ENCODE measurements at places on chromosomes 5 and 9.

DNA sequence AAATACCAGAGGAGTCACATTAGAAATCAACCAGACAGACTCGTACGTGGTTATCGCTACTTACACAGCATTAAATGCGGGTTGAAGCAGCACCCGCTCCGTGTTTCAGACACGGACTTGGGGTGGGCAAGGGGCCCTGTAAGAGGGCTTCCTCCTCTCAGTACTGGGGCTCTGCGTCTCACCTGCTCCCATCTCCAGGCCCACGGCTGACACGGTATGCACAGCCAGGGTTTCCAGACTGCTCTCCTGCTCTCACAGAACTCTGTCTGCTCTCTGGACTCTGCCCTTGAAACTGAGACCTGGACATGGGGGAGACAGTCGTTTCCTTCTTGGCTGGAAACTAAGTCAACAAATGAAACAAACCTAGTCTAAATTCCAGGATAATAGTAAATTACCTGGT lies 24.7 kb upstream of the RASGEF1C start:
- DNase-seq: no peak

DNA sequence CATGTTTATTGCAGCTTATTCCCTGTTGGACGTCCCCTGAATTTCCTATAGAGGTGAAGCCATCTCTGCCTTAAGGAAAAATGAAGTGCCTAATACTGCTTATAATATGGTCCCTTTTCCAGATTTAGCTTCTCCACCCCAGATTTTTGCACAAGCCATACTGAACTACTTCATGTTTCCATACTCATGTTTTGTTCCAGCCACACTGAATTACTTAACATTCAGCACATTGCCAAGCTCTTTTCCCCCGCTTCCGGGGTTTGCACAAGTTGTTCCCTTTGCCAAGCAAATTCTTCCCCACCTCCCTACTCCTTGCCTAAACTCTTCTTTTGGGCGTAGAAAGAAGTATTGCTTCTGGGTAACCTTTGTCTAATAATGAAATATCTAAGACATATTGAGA lies 1.7 kb upstream of the CNTRL start:
- DNase-seq: no peak

GRCh38 chr5:160903551-160903950 lies 51.5 kb upstream of the ATP10B start:
- no peak for DNase-seq

DNA sequence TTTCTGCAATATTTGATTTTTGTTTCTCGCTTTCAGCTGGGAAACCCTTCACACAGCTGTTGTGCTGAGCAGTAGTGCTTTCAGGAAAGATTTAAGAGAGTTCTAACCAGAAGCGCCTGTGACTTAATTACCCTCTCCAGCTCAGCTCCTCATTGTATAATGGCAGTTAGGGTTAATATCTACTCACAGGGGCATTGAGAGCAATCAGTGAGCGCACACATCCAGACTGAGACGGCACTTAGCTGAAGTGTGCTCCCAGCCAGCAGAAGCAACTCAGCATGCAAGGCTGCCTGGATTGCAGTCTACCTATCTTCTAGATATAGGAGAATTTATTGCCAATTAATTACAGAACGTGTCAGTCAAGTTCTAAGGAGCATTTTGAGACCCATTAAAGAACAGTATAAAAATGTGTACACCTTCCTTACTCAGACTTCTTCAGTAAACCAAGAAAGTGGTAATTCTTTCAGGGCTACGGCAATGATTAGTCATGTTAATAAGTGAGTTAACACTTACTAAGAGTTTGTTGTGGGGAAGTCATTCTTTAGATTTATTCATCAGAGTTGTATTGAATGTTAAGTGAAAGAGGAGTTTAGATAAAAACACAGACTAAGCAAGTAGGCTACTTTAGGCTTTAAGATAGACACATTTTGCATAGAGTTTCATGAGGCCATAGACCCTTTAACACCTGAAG lies 111.7 kb upstream of the PCAT7 start:
- no peak for DNase-seq

DNA sequence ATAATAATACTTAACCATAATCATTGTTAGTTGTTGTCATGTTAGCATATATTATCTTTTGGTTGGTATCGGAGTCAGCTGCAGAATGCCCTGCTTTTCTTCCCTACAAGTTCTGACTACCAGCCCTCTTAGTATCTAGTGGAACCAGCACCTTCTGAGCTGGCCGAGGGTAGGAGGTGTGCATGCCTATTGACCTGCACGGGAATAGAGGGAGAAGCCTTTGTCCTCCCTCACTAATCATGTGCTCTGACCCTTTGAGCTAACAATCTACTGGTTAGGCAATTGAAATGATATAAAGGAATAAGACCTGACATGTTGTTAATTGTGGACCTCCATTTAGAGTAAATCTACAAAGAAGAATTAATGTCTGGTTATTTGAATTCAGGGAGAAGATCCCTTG lies 4.1 kb downstream of the PCSK5 start:
- no peak for DNase-seq

DNA sequence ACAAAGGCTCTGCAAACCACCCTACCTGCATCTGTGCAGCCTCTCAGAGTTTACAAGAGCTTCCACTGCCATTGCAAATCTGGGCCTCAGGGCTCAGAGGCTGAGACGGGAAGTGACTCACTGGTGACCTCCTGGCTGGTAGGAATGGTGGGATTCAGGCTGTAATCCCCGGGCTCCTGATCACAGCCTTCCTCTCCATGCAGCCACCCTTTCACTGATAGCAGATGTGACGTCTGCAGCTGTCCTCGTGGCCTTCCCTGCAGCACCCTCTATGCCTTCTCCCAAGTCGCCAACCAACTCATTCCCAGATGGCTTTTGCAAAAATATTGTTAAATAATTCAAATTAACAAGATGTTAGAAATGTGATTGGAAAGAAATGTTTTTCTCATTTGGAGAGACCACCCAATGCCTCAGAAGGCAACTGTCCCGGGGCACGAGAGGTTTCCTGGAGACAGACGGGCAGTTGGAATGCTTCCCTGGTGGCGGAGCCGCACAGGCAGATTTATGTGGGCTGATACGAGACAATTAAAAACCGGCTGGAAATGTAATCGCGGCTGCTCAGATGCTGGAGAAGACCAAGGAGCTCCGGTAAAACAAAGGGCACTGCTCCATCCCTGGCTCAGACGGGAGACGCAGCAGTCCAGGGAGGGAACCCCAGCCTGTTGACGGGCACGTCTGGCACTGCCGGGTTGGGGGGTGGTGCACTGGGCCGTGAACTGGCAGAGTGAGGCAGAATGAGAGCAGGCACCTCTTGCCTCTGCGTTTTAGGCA lies 34.4 kb upstream of the SLC25A51 start:
- no peak for DNase-seq

DNA sequence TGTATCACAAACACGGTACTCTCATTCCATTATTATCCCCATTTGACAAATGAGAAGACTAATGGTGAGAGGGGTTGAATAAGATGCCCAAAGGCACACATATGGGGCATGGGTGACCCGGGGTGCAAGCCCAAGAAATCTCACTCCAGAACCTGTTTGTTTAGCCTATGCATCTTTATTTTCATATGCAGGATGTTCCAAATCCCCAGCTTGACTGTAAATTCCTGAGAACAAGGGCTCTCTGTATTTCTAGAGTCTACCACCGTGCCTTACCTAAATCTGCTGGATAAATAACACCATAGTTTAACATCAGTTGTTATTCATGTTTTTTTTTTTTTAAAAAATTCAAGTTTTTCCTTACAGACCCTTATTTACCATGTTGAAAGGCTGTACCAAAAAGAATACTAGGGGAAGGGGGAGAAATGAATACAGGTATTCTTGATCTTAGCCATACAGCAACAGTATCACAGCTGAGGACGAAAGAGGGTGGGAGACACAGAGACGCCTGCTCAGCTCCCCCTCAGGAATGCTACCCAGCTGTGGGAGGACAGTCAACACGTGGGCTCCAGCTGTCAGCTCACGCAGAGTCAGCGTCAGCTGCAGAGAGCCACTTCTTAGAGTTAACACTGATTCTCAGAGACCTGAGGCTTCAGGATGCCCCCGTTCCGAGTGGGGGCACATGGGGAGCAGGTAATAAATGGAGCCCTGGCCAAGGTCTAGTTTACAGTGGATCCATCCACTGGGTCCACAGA lies 86.6 kb downstream of the MED27 start:
- DNase-seq: no peak

DNA sequence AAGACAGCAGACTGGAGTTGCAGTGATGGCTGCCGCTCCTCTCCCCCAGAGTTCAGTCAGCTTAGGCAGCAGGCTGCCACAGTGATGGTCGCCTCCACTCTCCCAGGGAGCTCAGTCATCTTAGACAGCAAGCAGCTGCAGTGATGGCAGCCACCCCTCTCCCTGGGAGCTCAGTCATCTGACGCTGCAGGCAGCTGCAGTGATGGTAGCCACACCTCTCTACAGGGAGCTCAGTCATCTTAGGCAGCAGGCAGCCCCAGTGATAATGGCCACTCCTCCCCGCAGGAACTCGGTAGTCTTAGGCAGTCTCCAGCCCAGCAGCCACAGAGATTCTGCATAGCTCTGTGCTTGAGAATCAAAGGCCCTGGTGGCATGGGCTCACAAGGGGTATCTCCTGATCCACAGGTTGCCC lies 582.7 kb downstream of the DTWD2 start:
- DNase-seq: no peak

DNA sequence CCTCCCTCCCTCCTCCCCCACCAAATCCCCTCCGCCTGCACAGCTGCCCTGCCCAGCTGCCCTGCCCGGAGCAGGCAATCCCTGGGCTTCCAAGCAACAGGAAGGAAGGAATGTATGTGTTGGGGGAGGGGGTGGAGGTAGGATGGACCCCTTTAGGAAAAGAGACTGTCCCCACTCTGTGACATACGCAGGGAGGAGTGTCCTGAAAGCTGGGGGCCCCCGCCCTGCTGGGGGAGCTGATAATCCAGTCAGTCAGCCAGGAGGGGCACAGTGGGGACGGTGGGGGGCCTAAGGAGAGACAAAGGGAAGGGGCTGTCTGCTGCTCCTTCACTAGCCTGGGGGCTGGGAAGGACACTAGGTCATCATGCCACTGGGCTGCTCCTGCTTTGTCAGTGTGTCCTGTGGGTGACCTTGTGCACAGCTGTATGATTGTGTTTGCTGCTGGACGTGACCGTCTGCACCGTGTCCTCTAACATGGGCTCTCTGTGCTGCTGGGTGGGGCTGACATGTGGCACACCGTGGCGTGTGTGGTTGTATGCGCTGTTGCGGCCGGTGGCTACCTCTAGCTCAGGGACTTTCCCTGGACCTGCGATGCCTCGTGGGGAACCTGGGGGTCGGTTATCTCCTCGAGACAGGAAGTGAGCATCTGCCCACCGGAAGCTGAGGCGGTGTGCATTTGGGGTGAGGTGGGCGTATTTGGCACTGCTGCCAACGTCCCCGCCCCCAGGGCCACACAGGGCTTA lies 3.0 kb downstream of the N4BP3 start:
- DNase-seq: peak; percentile 79

DNA sequence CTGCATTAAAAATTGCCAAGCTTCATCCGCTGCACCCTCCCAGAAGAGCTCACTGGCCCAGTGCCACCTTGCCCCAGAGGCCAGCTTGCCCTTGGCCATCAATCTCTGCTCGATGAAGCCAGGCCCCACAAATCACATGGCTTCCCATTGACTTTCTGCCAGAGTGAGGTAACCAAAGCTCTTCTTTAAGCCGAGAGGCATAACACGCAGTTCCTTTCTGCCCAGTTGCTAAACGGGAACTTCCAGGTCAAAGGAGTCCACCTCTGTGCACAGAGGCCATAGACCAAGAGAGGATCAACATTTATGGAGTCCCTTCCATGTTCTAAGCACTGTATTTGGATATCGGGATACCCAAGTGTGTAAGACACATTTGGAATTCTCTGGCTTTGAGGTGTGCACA lies 208.8 kb downstream of the KIF4B start:
- DNase-seq: no peak

DNA sequence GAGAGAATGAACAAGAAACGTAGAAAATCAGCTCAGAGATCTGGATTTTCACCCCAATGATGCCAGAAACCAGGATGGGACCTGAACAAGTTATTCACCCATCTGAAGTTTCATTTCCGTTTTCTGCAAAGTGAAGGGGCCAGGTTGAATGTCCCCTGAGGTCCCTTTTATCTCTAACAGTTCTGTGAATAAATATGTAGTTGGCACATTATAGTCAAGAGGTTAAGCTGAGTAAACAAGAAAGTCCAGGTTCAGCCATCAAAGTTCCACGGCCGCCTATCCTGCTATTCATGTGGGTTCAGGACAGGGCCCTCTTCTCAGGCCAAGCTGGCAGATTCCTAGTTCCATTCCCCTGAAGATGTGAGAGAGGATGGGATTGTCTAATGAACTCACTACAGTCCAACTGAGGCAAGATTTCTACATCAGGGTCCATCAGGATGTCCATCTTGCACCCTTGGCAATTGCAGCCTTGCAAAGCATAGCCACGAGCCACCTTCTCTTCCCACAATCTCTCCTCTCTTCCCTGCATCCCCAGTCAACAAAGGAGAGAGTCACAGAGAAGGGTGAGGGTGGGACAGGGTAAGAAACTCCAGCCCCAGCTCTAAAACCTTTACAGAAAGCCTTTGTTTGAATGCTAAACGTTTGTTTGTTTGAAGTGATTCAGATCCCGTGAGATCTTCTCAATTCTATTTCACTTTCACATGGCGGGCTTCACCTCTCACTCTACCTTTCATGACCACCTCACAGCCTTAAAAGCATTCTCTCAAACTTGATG lies 311.0 kb downstream of the SLIT3 start:
- no peak for DNase-seq

DNA sequence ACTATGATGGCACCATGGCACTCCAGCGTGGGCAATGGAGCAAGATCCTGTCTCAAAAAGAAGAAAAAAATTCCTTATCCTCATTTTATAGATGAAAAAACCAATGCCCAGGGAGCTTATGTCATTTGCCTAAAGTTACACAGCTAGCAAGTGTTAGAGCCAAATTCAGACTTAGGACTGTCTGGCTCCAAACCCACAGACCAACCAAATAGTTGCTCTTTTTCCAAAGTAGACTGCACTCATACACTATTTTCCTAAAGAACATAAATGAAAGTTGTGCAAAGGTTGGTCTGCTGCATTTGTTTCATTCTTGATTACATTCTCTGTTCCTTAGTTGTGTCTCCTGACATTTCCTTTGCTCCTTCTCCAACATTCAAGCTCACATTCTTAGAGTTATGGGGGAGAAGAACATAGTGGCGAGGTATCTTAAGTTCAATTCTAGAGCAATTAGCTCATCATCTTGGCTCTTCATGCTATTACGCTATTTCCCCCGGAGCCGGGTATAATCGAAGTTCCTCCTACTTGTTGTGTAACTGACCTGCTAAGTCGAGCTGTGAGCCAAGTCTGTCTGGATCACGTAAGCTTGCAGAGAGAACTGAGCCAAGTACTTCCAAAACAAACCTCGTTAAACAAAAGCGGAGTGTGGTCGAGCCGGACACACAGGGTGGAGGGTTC lies 138.3 kb downstream of the RFK start:
- no peak for DNase-seq

DNA sequence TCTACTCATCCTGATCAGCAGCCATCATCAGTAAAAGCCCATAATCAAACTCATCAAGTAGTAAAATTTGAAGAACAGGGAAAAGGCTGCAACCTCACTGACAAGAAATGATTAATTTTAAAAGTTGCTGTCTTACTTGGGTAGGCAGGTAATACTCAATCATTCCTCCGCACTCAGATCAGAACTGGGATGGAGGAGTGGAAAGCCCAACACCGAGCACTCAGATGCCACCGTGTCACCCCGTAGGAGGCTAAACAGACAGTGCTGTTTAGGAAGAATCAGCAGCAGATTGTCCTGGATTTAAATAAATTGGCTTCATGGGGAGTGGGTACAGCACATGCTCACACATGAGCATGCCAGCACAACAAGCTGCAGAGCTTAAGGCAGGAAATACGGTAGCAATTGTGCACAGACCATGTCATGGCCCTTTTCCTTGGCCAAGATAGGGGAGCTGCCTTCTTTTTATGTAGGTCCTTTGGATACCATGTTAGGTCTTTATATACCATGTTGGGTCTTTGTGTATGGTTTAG lies 92.6 kb upstream of the CDH6 start:
- DNase-seq: no peak
